ENCODE measurements at places on chromosomes 11 and 22. TPM values are rescaled to one million over a fixed set of nuclear protein-coding genes. Genes with fewer than 3 reads are reported as not detected.

Gene CALCA
- not detected for total RNA-seq

Gene CCDC86
- 54.3 TPM for total RNA-seq

Gene DEPDC7
- 2.0 TPM for total RNA-seq

Gene GLYATL1
- total RNA-seq = not detected

Gene CATSPER1
- not detected for total RNA-seq

Gene OR5P2
- total RNA-seq = not detected

DNA sequence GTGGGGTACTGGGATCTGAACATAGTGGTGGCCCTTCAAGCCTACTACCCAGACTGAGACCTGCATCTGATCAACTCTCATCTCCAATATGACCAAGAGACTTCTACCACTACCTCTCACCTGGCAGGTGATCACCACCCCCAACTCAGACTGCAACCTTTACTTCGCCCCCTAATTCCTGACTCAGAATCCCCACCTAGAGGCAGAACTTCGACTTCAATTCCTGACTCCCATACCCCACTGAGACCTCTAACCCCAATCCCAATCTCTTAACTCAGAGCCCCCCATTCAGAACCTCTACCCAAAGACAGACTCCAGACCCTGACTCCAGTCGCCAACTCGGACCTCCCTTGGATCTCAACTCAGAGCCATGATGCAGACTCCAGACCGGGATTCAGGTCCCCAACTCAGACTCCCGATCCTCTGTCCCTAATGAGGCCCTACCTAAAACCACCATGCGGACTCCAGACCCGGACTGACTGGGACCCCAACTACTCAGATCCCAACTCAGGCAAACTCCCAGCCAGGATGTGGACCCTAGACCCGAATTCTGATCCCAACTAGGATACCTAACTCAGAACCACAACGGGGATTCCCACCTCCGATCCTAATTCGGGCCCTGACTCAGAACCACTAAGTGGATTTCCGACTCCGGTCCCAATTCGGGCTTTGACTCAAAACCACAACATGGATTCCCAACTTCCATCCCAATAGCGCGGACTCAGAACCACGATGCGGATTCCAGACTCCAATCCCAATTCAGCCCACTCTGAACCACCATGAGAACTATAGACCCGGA, 1.2 kb downstream of the KCNQ1OT1 start:
- DNase-seq = no peak

DNA sequence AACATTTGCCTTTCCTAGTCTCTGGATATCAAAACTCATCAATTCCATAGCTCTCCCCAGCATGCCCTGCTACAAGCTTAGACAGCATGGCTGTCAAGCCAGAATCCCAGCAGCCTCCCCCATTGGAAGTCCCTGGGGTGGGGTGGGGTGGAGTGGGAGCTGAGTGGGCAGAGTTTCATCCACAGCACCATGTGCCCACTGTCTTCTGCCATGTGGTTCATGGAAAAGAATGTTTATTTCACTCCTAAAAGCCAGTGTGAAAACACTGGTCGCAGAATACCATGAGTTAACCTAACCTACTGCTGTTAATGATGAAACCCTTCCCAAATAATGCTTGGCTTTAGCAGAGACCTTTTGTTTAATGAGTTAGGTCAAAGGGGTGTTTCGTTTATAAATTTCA, 80.2 kb upstream of the KIRREL3 start:
- no peak for DNase-seq

GRCh38 chr11:14346303-14346955, 12.6 kb downstream of the RRAS2 start:
- no peak for DNase-seq

- DNase-seq = no peak
Measured at GRCh38 chr22:46149512-46150033, 753 bp upstream of the PPARA start.

DNA sequence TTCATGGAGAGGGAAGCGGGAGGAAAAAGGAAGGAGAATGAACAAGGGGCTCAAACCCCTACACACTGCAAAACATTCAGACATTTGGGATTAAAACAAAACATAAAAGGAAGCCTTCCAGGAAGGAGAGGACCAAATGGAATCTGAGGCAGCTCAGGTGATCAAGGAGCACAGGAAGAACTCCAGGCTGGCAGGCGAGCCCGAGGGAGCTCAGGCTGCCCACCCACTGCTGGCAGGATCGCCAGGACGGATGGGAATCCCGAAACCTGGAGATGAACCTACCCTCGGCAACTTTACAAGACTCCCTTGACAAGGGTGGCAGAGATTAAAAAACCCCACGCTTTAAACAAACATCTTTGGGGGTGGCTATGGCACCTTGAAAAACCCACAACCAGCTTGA, 5.0 kb upstream of the PYGM start:
- no peak for DNase-seq

- DNase-seq = no peak
Measured at GRCh38 chr11:73889019-73889418, 12.2 kb downstream of the PAAF1 start.

DNA sequence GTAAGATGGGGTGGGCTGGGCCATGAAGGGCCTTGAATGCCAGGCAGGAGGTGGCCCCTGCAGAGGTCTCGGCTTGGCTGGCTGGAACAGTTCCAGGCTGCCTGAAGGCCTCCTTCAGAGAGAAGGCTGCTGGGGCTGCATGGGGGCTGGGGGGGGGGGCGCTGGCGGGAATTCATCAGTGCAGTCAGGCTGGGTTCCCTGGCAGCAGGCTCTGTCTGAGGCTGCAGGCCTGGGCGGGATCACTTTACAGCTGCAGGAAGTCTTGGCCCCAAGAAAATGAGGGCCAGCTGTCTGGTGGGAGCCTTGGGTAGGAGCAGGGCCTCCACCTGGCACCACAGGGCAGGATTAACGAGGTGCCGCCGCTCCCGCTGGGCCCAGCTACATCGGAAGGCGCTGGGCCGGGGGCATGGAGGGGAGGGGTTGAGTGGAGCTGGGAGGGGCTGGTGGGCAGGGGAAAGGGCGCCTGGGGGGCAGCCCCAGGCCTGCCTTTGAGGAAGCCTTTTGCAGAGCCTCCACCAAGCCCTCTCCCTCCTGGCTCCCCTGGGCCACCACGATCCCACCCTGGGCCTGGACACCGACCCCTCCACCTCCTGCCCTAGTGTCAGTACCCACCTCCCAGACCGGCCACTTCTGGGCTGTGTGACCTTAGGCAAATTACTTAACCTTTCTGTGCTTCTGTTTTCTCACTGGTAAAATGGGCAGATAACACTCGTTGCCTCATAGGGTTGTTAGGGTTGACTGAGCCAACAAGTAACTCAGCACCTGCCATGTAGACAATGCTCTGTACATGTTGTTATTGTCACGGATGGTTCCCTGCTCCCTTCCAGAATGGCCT, 31.0 kb upstream of the HMOX1 start:
- DNase-seq = no peak

- no peak for DNase-seq
Measured at GRCh38 chr11:9489080-9489765, 28.4 kb downstream of the ZNF143 start.

DNA sequence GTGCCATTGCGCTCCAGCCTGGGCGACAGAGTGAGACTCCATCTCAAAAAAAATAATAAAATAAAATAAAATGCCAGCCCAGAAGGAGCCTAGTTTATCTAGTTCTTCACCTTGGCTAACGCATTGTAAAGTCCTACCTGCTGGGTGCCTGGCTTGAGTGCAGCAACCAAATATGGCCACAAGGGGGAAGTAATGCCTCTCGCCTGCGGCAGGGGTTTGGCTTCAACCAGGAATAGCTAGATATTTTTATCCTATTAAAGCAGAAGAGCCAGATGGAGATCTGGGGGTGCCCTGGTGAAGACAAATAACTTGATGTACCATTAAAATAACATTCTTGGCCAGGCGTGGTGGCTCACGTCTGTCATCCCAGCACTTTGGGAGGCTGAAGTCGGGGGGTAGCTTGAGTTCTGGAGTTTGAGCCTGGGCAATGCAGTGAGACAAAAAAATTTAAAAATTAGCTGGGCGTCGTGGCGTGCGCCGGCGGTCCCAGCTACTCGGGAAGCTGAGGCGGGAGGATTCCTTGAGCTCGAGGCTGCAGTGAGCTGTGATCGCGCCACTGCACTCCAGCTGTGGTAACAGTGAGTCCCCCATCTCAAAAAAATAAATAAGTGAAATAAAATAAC, 20.6 kb upstream of the PLEKHB1 start:
- DNase-seq = peak; percentile 29

DNA sequence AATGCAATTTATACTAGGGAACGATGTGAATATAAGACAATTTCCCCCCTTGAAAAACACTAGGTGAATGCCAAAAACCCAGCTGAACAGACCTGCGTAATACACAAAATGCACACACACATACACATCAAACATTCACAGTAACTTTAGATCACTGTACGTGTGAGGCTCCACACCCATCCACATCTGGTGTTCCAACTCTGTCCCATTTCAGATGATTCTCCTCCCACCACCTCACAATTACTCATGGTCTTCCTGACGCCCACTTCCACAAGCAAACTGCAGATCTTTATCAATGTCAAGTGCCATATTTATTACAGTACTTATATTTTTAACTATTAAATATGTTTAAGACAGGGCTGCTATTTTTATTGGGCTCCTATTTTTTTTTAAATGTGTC, 57.8 kb upstream of the TENM4 start:
- no peak for DNase-seq

GRCh38 chr22:49774499-49775151, 53.0 kb downstream of the BRD1 start:
- no peak for DNase-seq

GRCh38 chr11:75939992-75940391, 125.0 kb downstream of the UVRAG start:
- DNase-seq = no peak

DNA sequence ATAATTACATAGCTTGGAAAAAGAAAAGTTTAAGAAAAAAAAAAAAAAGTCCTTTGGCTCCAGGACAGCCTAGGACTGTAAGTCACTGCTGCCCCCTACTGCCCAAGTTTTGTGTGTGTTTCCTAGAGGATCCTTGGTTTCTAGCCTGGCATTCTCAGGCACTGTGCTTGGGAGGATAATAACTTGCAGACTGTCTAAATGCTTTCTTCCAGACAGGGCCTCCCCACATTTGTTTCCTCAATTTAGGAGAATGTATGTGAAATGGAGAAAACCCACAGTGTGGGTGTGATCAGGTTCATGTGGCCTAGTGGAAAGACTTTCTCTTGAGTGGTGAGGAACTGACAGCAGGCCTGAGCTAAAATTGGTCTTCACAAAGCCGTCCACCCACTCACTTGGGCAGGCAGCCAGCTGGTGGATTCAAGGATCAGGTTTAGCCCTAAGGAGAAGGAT, 191.0 kb downstream of the NAV2 start:
- DNase-seq = peak; percentile 75

GRCh38 chr11:132208477-132209055, 838.2 kb downstream of the NTM start:
- no peak for DNase-seq

DNA sequence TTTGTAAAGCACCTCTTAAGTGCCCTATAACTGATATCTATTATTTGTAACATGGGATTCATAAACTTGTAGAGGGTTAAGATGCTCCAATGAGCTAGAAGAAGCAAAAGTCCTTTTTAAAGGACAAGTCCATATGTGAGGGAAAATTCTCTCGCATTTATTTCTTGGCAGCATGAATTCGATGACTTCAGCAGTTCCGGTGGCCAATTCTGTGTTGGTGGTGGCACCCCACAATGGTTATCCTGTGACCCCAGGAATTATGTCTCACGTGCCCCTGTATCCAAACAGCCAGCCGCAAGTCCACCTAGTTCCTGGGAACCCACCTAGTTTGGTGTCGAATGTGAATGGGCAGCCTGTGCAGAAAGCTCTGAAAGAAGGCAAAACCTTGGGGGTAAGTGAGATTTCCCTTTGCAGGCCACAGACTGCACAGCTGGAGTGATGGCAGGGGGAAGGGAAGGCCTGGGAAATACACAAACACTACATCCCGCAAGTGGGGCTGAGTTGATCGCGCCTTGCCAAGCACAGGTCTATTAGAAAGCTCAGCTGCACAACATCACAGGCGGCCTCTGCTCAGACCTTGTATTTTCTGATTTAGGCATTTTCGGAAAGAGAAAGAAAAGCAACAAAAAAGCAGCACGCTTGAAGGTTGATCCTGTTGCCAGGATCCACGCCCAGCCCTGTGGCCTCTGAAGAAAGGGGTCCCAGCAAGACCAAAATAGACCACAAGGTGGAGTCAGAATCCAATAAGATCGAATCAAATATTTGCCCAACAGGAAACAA, 1.5 kb downstream of the MS4A8 start:
- DNase-seq = no peak

- DNase-seq = no peak
Measured at GRCh38 chr11:3614742-3615171, 27.0 kb downstream of the ART5 start.

DNA sequence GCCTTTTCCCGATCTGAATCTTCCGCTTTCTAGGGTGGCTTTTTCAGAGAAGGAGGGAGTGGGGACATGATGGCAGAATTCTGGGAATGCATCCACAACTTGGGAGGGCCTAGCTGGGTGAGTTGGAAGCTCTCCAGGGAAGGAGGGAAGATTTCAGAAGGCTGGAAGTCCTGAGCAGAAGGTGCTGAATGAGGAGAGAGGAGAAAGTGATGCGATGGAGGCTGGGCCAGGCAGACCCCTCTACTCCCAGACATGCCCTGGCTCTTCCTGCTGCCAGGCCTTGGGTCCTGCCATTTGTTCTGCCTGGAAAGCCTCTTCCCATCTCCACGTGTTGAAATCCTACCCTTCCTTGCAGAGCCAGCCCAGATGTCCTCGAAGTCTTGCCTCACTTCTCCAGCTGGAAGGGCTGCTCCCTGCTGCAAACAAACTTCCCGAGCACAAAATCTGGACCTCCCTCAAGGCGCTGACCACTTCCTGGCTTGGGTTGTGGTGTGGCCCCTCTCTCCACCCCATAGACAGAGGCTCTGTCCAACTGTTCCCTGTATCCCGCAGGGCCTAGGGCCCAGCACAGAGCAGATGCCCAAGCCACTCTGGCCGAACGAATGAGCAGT, 16.8 kb downstream of the LRRC32 start:
- no peak for DNase-seq

All from glomerular endothelial cell (primary cell).